ENCODE measurements at places on chromosomes 4 and X.

DNA sequence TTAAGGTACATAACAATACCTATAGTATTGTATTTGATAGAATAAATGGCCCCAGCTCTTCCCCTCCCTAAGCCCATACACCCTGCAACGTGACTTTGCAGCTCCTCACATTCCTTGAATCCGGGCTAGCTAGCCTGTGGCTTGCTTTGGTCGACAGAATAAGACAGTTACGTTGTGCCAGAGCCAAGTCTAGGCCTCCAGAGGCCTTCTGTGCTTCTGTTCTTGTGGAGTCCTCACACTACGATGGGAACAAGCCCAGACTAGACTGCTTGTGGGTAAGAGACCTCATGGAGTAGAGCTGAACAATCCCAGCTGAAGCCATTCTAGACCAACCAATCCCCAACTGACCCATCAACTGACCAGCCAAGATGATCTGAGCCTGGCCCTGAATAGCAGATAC, 102.4 kb upstream of the PLAC1 start:
- peak; percentile 54 for DNase-seq

- no peak for DNase-seq
These were observed 1.6 kb downstream of the PI4K2B start for GRCh38 chr4:25235401-25235800.

DNA sequence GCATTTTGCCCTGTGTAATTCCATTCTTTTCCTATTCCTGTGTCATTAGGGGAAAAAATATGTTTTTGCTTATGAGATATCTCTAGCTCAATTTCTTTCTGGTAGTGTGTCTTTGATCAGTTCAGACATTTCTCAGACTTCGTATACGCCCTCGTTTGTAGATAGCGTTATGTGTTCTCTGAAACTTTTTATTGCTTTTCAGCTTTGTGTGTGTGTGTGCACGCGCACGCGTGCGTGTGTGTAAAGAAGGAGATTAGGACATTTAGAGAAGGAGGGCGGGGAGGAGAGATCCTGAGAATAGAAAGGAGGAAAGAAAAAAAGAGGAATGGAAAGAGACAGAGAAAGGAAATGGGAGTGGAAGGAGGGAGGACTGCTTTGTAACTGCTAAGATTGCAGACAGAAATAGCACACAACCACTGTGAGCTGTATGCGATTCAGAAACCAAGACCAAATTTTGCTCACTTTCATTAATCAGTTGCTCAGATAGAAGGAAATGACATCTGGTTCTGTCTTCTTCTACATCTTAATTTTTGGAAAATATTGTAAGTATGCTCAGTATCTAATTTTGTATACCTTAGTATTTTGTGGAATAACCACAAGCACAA, at the start of gene RXFP1:
TSS of gene RXFP1 (plus strand) at position 399 of the 605 bp plus-strand sequence. CDS start at position 494, 95 bp downstream.
- no peak for DNase-seq

GRCh38 chr4:58551676-58552075, 1441.5 kb upstream of the IGFBP7 start:
- no peak for DNase-seq

- DNase-seq, result no peak
These were observed 54.5 kb upstream of the GRIA2 start for GRCh38 chr4:157165935-157166610.

DNA sequence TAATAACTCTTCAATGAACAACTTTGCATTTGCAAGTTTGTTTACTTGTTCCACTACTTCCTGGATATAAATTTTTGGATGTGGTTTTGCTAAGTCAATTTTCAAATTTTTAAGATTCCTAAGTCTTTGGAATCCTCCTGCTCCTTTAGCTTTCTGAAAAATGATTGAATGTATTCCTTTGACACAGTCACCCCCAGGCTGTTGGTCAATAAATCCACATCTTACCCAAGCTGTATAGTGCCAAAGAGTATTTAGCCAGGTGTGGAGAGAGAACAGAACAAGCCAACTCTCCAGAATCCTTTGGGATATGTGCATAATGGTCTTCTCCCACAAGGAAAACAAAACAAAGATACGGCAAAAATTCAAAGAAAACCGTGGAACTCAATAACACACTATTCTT, 56.9 kb upstream of the INTU start:
- no peak for DNase-seq

DNA sequence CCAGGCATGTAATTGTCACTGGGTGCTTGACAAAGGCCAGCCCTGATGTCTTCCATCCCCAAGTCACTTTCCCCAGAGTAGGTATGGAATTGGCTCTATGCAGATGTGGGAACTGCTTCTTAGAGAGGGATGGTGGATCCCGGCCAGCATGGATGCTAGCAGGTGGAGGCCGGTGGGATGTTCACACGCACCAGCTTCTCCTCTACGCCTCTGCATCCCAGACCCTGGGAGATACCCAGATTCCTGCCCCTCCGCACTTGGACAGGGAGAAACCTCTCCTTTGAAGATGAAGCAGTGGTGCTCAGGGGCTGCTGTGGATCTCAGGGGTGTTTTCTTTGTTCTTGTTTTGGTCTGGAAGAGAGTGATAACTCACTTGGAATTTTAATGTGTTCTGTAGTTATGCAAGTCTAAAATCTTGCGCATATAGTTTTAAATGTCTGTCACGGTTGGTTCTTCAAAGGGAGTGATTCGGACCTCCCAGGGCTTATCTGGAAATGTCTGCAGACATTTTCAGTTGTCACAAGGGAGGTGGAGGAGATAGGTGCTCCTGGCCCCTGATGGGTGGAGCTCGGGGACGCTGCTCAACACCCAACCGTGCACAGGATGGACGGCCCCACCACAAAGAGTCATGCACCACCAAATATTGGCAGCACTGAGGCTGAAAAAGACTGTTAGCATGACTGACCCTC, 308.0 kb downstream of the DHRSX start:
- DNase-seq, result no peak

DNA sequence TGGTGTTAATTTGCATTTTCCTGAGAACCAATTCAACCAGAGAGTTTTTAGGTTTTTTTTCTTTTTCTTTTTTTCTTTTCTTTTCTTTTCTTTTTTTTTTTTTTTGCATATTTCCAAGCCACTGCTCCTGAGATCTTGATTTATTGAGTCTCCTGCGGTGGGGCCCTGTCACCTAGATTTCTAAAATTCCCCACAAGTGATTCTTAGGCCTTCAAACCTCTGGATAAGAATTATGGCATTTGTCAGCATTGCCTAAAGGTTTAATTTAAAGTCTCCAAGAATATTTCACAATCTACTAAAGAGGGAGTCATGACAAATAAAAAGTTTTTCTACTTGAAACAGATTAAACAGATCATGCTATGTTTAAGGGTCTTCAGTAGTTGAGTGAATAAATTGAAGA, 84.9 kb downstream of the GAB1 start:
- no peak for DNase-seq

DNA sequence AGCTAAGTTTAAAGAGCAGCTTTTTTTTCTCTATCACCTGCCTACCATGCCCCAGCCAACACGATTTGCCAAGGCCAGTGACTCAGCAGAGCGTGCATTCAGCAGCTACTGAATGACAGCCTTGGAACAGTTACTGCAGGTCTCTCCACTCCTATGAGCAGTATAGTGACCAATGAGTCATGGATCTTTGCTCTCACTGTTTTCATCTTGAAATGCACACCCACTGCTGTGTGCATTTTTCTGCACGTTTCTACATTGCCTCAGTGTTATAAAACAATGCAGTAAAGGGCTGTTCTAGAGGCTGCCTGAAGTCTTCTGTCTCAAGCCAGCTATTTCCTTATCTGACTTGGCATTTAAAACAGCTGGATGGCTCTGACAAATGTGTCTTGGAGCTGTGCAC, 66.0 kb upstream of the C4orf54 start:
- DNase-seq, result peak; percentile 23

GRCh38 chrX:68830419-68831404, 1.9 kb downstream of the EFNB1 start:
- DNase-seq, result no peak

DNA sequence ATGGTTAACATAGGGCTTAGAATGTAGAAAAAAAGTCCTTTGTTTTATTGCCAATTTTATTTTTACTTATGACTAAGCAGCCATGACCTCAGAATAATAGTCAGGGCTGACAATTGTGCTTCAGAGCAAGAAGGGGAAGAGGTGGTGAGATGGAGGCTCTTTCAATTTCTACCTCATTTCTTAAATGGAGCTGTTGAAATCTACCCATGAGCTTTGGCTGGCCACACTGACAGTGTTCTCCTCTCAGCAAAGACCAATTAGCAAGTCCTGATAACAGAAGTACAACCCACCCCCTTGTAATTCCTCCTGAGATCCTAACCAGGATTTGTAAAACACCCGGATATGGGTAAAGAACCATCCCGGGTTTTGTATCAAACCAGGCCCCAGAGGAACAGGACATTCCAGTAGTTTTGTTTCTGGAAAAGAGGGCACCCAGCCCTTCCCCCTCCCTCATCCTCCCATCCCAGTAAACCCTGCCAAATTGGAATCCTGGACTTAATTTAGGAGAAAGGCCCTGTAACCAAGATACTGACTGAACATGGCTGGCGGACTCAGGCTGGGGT, at the start of gene HEPH:
TSS of gene HEPH (plus strand) at position 399 of the 563 bp plus-strand sequence. CDS start 6,324 bp downstream, outside the sequence.
- DNase-seq, result no peak

DNA sequence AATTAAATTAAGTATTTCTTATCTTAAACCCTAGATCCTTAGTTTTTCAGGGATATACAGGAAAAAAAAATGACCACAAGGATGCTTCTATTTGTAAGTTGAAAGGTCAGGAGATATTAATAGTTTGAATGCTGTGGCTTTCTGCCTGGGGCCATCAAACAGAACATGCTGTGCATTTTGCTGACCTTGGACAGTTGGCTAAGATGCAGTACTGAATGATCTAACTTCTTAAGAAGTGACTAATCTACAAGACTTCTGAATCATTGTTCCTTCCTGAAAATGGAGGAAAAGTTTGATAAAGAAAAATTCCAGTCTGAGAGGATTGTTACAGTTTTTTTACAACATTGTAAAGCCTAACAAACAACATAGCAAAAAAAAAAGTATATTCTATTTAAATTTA, 237.8 kb upstream of the JADE1 start:
- no peak for DNase-seq

GRCh38 chr4:8329859-8330761, 60.6 kb downstream of the HTRA3 start:
- no peak for DNase-seq

DNA sequence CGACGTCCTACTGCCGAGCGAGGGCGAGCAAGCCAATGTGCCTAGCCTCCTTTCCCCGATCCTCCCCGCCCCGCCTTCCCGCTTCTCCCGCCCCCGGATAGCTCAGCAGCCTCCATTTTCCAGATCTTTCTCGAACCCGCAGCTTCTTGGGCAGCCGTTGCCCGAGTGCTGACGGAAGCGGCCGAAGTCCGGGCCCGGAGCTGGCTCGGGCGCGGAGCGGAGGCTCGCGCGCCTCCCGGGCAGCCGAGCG, 172 bp upstream of the HSPA4L start:
- DNase-seq, result no peak

- DNase-seq, result no peak
These were observed 417.3 kb downstream of the SPRY1 start for GRCh38 chr4:123813901-123814300.

DNA sequence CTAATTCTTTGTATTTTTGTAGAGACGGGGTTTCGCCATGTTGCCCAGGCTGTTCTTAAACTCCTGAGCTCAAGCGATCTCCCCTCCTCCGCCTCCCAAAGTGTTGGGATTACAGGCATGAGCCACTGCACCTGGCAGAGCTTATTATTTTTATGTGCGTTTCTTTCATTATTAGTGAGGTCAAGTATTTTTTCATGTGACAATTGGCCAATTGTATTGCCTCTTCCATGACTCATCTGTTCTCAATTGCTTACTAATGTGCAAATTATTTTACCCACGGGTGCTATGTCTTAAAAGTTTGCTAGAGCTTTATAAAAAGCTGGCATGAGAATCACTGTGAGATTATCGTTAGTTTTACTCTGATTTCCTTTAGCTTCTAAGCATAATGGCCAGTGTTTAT, 13.0 kb upstream of the ARX start:
- DNase-seq, result no peak

DNA sequence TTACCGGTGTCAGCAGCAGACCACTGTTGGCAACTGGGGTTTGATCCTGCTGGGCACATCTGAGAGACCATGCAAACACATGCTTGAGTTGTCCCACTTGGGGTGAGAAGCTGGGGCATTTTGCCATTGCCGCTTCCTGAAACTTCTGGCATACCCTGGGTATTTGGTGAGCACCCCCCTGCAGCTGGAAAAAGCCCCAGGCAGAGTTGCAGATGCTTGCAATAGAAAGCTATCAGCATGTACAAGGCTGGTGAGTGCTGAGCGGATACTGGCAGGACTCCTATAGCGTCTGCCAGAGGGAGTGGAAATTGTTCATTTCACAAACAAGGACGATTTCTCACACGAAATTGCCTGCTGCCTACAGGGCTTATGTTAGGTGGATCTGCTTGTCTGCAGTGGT, 32.3 kb downstream of the SUPT20HL1 start:
- no peak for DNase-seq

DNA sequence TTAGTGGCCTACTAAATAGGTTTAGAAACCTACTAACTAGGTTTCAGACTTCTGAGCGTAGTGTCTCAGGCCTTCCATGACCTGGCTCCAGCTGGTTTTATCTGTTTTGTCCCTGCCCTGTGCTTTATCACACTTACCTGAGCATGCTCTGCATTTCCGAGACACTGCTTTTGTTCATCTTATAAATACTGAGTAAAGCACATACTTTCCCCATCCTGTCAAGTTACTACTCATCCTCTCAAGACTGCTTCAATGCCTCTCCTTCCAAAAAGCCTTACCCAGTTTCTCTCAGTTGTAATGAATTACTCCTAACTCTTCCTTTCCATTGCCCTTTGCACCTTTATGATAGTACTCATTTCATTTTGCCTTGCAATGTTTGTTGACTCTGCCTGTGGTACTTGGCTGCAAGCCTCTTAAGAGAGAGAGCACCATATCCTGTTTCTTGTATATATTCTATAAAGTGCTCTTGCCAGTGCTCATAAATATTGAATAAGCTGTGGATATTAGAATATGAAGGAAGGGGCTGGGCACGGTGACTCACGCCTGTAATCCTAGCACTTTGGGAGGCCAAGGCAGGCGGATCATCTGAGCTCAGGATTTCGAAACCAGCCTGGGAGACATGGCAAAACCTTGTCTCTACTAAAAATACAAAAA, 34.4 kb downstream of the SLAIN2 start:
- DNase-seq, result no peak

GRCh38 chrX:47158131-47158530, 13.1 kb downstream of the RBM10 start:
- DNase-seq, result no peak

- DNase-seq, result no peak
These were observed 12.9 kb downstream of the DCK start for GRCh38 chr4:71006203-71006907.

GRCh38 chr4:143404555-143404954, 67.9 kb downstream of the GAB1 start:
- no peak for DNase-seq

DNA sequence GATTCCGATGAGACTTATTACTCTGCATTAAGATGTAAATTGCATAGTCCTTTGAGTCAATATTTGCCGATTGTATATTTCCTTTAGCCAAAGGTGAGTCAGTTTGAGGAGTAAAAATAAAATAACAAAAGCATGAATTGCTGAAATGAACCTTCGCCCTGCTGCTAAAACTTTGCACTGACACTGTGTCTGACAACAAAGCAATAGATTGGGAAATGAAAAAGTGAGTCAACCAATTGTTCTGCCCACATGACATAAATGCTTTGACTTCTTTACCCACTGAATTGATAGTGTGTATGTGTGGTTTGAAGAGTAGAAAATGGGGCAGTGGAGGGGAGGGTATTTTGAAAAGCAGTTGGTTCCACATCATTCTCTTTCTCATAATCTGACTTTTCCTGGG, 88.4 kb upstream of the AFF2 start:
- no peak for DNase-seq
